Left hindlimb (tissue), 1 donor: ENCODE measurements at places on chromosomes 2 and 18.
A peak's percentile ranks its signal among the peaks of the same experiment; 100 is the strongest.

GRCh38 chr2:1633092-1633671, 111.1 kb downstream of the PXDN start:
- DNase-seq, result no peak

- DNase-seq, result no peak
Measured at GRCh38 chr2:209577376-209578357, 153.8 kb downstream of the MAP2 start.

DNA sequence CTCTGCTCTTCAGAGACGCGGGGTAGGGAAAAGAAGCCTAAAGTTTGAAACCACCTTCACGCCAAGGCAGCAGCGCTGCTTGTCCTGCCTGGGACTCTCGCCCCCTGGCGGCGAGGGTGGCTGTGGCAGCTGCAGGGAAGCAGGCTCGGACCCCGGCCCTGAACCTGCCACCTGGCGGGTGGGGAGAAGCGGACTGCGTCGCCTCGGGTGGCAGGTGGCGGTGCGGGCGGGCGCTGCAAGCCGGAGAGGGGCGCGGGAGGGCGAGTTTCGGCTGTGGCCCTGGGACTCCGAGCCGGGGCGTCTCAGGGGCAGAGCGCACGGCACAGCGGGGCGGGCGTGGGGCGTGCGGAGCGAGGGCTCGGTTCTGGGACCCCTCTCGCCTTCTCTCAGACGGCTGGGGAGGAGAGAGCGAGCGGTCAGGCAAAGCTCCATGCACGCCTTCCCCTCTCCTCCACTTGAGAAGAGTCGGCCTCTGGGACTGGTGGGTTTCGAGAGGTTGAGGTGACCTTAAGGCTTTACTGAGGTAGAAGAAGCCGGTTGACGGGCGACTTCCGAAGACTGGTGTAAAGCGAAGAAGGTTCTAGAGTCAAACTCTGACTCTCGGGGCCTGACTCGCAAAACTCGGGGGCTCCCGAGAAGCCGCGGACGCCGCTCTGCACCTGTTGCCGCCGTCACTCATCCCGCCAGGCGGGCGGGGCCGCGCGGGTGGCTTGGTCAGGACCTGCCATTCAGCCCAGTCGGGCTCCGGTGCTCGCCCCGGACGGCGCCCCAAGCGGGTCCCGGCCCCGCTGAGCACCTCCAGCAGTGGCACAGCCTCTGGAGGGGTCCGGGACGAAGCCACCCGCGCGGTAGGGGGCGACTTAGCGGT, 1.1 kb upstream of the BOLL start:
- peak; percentile 40 for DNase-seq

DNA sequence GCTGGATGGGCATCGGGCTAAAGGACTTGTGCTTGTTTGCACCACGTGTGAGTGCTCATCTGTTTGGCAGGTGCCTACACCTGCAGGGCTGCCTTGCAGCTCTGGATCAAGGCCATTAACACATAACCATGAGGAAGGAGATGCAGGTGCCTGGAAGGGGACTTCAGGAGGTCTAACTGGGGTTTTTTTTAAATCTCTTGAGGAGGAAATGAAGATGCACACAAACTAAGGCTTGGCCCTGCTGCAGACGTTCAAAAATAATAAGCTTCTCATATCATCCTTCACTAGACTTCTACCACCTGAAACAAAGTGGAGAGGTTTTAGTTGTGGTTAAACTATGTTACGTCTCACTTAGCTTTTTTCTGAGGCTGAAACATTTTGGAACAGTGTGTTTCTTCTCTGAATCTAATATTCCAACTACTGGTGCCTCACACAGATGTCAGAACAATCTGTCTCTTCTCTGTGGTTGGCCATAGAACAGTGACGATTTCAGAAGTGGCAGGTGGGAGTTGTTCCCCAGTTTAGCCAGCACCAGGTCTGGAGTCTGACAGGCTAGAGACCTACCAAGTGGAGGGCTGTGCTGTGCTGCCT, 36.5 kb downstream of the BCL2L11 start:
- DNase-seq, result no peak

- peak; percentile 14 for DNase-seq
Measured at GRCh38 chr2:28628506-28628905, 123.1 kb upstream of the PPP1CB start.

- no peak for DNase-seq
Measured at GRCh38 chr18:11147371-11147951, 1.9 kb downstream of the PIEZO2 start.

- DNase-seq, result no peak
Measured at GRCh38 chr2:170044751-170045478, 133.0 kb upstream of the MYO3B start.

GRCh38 chr2:64142741-64143168, 1.5 kb downstream of the PELI1 start:
- DNase-seq, result no peak

DNA sequence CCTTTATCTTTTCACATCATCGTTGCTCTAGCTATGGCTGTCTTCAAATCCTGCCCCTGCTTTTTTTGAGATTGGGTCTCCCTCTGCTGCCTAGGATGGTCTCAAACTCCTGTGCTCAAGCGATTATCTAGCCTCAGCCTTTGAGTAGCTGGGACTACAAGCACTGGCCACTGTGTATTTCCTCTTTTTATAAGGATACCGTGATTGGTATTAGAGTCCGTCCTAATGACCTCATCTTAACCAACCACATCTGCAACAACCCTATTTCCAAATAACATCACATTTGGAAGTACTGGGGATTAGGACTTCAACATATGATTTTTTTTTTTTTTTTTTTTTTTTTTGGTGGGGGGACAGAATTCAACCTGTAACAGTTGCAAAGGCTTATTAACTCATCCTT, 9.1 kb downstream of the RESP18 start:
- no peak for DNase-seq

DNA sequence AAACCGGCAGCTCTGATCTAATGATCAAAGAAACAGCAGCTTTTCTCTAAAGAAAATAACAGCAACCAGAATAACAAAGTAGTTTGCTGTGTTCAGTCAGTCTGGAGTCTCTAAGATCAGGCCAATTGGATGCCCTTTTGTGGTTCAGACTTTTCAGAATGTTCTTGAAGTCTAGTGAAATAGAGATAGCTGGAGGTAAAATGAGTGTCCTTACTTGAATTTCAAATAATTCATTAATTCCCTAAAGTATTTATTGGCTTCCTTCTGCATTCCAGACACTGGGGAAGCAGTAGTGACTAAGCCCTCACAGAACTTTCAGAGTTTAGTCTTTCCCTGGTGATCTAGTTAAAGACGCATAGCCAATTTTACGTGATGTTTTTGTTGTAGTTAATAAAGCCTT, 58.7 kb downstream of the C18orf54 start:
- no peak for DNase-seq
